ENCODE measurements at places on chromosomes 1 and 21.

DNA sequence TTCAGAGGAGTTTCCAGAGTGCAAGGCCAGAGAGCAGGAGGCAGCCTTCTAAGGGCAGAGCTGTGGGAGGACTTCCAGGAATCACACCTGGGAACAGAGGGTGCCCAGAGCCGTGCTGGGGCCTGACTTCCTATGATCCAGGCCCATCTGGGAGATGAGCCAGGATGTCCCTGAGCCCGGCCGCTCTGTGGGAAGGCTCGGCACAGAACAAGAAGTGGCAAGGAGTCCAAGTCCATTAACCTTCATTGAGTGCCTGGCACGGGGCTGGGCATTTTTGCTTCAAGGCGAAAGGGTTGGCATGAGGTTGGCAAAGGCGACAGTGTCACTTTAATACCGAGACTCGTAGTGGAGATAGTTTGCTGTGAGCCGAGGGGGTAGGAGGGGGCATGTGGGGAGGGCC lies 18.2 kb downstream of the TMEM201 start:
- no peak for DNase-seq

- no peak for DNase-seq
Observed at GRCh38 chr21:45283611-45284455, 3.9 kb downstream of the POFUT2 start.

GRCh38 chr1:92323473-92324453 lies 24.9 kb downstream of the RPAP2 start:
- no peak for DNase-seq

GRCh38 chr21:37337831-37338230 lies 28.7 kb upstream of the DYRK1A start:
- DNase-seq = no peak

- DNase-seq = peak; percentile 56
Observed at GRCh38 chr21:34603002-34603709, 11.8 kb downstream of the RCAN1 start.

GRCh38 chr21:31161157-31161556 lies 122.9 kb upstream of the KRTAP19-8 start:
- DNase-seq = no peak

DNA sequence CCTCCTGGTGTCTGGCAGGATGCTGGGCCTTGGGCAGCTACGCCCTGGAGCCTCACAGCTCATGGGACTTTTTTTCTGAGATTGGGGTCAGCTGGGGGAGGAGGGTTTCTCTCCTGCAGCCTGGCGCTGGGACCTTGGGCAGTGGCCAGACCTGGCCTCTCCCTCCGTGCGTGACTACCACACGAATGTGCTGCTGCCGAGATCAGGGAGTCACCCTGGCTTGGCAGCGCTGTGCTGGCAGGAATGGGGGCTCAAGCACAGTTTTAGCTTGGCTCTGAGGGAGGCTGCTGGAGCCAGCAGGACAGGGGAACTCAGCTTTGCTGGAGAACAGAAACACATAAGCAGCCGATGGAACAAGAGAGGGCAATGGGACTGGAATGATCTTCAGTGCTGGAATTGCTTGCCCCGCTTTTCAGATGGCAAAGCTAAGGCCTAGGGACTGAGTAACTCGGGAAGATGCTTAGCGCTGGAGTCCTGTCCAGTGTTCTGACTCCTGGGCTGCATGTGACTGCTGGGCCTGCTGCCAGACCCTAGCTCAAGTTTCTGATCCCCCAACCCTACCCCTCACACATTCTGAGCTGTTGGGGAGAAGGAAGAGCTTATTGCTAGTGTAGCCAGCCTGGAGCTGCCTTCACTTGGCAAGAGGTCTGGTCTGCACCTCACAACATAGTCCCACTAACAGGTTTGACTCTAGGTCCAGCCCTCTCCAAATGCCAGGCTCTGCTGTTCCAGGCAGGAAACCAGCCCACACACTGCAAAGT lies 69.9 kb downstream of the NAV1 start:
- DNase-seq = no peak

- DNase-seq = no peak
Observed at GRCh38 chr1:33021567-33022431, 14.9 kb downstream of the AK2 start.

GRCh38 chr1:186059311-186059710 lies 315.7 kb downstream of the TPR start:
- no peak for DNase-seq

All from activated CD4-positive, alpha-beta T cell treated with anti-CD3 and anti-CD28 coated beads, Interleukin-2, Interleukin-4, amounts not matched to agents 100 ng/mL and 50 ng/mL, durations not matched to agents 16 hours and 8 hours (primary cell).